ENCODE measurements at places on chromosomes 11 and 22.

DNA sequence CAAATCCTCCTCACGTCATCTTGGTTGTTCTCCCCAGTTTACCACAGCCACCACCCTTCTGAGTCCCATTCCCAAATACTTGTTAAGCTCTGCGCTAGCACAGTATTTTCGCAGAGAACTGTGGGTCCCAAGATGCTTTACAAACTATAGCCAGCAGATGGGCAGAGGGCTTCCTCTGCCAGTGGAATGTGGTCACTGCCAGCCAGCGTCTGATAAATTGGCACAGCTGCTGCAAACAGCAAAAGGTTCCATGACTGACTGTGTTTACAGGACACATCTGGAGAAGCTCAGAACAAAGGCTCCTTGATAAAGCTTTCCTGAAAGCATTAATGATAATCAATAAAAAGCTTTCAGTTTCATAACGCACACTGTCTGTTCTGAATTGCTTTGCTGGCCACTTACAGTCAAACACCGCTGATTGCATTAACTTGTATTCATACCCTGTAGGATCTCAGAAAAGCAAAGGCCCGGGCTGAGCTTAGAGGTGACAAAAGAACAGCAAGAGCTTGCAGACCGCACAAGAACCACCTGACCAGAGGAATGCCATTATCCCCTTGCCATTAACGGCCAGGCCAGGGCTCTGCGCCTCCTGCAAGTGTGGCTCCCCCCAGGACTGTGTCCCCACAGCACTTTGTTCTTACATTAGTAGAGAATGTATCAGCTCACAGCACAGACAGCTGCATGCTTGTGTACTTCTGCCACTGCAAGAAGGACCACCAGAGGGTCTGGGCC, 120.6 kb downstream of the MICAL3 start:
- no peak for DNase-seq

GRCh38 chr11:127481391-127481790, 480.8 kb upstream of the KIRREL3 start:
- no peak for DNase-seq

DNA sequence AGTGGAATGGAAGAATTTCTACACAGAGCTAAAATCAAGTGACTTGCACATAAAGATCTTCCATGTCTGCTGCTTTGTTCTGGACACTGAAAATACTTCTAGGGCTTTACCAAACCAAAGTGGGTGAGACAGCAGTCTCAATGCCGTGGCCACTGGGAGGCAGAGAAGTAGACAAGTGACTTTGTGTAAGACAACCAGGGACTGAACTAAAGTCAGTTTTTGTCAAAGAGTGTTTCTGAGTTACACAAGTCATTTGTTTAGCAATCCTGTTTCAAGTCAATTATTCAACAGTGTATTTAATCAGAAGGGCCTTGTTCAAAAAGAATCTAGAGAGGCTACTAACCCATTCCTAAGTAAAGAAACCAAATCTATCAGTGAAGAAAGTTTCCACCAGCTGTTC, 46.6 kb downstream of the TCP11L1 start:
- no peak for DNase-seq

GRCh38 chr22:49769691-49770546, 57.8 kb downstream of the BRD1 start:
- no peak for DNase-seq

- DNase-seq: no peak
Observed at GRCh38 chr11:18492888-18493287, 33.9 kb downstream of the TSG101 start.

GRCh38 chr11:121336279-121336937, 43.8 kb downstream of the SC5D start:
- DNase-seq: no peak
